ENCODE measurements at places on chromosomes 1 and 21.

GRCh38 chr1:171985639-171986038, 144.3 kb downstream of the DNM3 start:
- DNase-seq = no peak

- no peak for DNase-seq
These were observed 28.4 kb downstream of the RRP1B start for GRCh38 chr21:43687566-43688399.

GRCh38 chr1:221343136-221343535, 398.8 kb downstream of the DUSP10 start:
- DNase-seq = no peak

DNA sequence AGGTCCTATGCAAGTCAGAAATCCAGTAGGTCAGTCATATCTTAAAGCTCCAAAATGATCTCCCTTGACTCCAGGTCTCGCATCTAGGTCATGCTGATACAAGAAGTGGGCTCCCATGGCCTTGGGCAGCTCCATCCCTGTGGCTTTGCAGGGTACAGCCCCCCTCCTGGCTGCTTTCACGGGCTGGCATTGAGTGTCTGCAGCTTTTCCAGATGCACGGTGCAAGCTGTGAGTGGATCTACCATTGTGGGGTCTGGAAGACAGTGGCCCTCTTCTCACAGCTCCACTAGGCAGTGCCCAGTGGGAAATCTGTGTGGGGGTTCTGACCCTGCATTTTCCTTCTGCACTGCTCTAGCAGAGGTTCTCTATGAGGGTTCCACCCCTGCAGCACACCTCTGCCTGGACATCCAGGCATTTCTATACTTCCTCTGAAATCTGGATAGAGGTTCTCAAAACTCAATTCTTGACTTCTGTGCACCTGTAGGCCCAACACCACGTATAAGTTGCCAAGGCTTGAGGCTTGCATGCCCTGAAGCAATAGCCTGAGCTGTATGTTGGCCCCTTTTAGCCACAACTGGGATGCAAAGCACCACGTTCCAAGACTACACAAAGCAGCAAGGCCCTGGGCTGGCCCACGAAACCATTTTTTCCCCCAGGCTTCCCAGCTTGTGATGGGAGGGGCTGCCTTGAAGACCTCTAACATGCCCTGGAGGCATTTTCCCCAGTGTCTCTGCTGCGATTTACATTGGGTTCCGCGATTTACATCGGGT, 472.7 kb downstream of the NPHP4 start:
- no peak for DNase-seq

DNA sequence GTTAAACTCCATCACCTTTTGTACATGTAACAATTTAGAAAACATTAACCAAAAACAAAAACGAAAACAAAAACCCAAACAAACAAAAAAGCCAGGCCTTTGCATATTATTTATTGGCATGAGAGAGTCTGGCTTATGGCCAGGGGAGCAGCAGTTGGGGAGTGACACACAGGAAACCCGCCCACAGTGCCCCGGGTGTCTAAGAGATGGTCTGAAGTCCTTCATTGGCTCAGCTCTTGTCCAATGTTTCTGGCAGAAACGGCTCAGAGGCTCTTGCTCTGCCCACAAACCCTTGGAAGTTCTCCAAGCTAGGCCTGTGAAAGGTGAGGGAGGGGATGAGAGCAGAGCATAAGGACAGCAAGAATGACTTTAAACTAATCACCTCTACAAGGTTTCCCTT, 131.5 kb downstream of the CNIH3 start:
- no peak for DNase-seq

DNA sequence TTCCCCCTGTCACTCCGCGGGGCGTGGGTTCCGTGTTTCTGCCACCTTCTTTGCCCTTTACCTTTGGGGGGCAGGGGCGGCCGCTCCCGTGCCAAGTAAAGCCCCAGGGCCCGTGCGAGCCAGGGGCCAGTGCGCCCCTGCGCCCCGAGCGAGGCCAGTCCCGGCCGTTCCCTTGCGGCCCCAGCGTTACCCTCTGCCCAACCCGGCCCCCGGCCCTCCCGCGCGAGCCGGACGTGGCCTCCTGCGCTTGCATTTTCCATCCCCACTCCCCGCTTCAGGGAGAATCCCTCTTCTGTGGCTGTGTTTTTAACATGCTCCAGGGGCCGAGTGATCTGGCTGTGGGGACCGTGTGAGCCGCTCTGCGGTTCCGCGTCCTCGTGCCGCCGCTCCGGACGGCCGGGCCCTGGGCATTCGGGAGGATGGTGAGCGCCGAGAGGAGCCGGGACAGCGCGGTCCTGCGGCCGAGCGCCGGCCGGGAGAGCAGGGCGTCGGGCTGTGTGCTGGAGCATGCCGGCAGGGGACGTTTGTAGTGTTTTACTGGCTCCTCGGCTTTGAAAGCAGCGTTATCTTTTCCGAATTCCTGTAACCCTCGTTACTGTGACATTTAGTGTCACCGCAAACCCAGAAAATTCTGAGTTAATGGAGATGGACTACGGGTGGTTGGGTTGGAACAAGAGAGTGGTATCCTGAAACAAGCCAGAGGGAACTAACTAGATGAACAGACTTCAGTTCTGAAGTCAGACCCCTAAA, 1.0 kb downstream of the GALNT2 start:
- no peak for DNase-seq

- DNase-seq = no peak
These were observed 11.9 kb downstream of the TSPAN2 start for GRCh38 chr1:115077286-115077983.

DNA sequence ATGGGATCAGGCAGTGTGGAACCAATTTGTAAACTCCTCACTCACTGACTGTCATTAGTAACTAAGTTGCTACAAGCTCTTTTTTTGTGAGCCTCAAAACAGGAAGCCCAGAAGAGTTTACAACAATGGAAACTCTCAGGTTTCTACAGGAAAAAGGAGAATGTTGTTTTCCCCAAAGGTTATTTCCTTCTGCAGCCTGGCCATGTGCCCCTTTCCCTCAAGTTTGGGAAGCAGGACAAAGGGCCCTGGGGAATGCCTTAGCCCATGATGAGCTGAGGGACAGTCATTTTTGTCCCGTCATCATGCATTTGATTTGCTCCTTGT, 395.9 kb downstream of the KIF26B start:
- DNase-seq = no peak

- no peak for DNase-seq
These were observed 262.3 kb downstream of the NFIA start for GRCh38 chr1:61344696-61345095.

- DNase-seq = no peak
These were observed 7.7 kb downstream of the PCP4L1 start for GRCh38 chr1:161266202-161266601.

DNA sequence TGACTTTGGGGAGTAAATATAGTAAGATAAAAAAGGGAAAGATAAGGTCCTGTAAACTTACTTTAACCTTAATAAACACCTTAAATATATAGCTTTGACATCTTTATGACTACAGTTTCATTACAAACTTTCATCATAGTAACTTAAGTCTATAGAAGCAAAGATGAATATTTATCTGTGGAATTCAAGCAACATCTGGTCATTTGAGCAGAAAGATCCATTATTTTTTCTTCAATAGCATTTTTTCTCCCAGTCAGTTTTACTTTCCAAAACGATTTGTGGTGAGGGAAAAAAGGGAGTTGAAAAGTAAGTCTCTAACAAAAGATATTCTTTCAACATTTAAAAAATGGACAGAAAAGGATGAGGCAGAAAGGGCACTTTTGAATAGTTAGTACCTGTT, 69.0 kb downstream of the HMCN1 start:
- DNase-seq = no peak

DNA sequence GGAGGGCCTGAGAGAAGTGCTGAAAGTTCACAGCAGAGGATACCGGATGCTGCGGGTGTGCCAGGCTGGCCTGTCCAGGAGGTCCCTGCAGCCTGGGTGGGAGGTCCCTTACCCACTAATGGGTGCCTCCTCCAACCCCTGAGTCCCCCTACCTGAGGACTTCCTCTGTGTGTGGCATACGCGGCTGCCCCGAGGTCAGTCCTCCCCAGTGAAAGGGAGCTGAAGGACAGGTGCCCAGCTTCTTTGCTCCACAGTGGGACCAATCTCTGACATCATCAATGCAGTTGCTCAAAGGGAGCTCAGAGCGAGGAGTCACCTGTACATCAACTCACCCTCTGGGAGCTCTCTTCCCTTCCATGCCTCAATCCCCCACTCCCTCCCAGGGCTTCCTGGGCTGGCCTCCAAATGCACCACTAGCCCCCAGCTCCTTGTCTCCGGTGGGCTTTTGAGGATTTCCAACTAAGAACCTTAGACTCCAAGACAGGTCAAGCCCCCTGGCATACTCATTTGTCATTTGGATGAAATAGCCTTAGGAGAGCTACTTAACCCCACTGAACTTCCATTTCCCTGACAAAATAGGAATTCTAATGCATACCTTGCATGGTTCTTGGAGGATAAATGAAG, 53.9 kb downstream of the PDE9A start:
- no peak for DNase-seq

- DNase-seq = no peak
These were observed 686 bp downstream of the KMO start for GRCh38 chr1:241532864-241533263.

DNA sequence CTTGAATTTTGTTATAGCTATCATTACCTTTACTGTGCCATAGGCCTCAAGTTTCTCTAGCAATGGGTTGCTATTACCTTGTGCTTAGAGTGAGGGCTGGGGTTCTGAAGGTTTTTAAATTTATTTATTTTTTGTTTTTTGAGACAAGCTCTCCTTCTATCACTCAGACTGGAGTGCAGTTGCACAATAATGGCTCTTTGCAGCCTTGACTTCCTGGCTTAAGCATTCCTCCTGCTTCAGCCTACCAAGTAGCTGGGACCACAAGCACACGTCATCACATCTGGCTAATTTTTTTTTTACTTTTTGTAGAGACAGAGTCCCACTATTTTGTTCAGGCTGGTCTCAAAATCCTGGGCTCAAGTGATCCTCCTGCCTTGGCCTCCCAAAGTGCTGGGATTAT, 41.5 kb downstream of the SNX27 start:
- no peak for DNase-seq

DNA sequence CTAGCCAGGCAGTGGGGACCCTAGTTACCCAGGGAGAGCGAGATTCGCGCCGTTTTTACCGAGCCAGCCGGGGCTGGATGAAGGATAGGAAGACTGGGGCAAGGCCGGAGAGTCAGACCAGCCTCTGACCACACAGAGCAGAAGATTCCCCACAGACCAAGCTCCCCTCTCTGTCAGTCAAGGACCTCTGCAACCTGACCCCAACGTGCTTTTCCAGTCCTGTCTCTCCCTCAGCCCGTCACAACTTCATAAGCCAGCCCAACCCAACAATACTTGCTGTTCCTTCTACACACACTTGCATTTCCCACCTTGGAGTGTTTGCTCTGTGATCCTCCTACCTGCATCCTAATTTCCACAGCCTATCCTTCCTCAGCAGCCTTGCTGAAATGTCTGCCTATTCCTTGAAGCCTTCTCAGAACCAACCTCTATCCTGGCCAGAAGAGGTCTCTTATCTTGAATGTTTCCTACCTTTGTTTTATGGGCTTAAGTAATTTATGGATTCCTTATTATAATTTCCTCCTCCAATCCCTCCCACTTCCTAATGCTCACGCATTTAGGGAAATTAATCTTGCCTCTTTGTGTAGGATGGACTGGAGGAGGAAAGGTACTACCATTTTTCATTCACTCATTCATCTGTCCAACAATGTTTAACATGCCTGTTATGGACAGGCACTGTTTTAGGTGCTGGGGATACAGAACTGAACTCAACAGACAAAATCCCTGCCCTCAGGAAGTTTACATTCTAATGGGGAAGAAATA, at the start of gene GSTM3:
Gene GSTM3, minus strand, starts transcription at position 424 of the 759 bp plus-strand sequence. CDS start 751 bp downstream, outside the sequence.
- no peak for DNase-seq

DNA sequence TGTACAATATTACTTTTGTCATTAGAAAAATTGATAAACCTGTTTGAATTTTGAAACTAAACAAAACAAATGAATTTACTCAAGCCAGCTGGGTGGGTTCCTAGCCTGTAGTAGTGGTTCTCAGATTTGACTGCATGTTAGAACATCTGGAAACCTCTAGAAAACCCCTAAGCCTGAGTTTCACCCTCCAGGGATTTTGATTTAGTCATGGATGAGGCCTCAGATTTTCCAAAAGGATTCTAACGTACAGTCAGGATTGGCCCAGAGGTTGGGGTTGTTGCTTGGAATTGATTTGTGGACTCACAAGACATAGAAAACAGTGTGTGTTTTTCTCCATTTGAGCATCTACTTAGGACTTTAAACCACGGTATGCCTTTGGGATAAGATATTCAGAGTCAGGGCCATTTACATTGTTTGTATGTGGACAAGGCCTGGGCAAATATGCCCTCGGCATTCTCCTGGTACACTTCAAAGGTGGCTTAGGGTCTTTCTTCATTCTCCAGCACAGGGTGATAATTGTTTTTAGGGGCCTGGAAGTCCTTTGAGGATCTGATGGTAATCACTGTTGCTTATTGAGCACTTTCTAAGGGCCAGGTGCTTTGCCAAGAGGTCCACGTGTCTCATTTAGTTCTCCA, 42.6 kb downstream of the ATP5PO start:
- no peak for DNase-seq

DNA sequence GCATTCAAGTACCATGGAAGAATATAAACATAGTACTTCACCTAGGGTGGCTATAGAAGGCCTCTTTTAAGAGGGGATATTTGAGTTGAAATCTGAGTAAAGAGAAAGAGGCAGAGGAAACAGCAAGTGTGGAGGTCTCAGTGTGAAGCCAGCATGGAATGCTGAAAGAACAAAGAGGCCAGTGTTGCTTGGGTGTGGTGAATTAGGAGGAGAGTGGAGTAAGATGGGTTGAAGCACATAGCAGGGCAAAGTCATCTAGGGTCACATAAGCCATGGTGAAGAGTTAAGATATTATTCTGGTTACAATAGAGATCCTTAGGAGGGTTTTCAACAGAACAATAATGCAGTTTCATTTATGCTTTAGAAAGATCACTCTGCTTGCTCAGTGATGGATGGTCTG, 37.5 kb downstream of the C1orf141 start:
- no peak for DNase-seq

- DNase-seq = no peak
These were observed 436.7 kb upstream of the TMPRSS15 start for GRCh38 chr21:18840239-18840638.

- DNase-seq = no peak
These were observed 153.2 kb downstream of the TGFB2 start for GRCh38 chr1:218498056-218498938.

DNA sequence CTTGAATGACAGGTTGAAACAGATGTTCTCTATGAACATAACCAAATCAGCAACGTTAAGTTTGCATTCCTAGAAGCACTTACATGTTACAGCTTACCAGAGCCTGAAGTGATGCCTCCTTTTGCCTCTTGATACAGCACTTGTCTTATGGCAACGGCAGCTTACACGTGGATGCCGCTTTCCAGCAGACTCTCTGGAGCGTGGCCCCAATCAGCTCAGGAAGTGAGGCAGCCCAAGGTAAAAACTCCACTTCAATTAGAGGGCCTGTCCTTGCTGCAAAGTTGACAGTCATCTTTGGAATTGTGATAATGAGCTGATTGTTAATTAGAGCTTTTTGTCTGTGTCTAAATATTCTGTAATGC, 345.1 kb downstream of the RYR2 start:
- DNase-seq = no peak

GRCh38 chr1:224432672-224433040, 1.9 kb downstream of the WDR26 start:
- no peak for DNase-seq

- no peak for DNase-seq
These were observed 37.9 kb downstream of the IL12RB2 start for GRCh38 chr1:67345556-67345955.

GRCh38 chr1:200415227-200415626, 5.4 kb upstream of the ZNF281 start:
- no peak for DNase-seq

GRCh38 chr1:27218736-27219135, 15.7 kb upstream of the WDTC1 start:
- no peak for DNase-seq
